Esophagus squamous epithelium (tissue), 5 donors: ENCODE measurements at places on chromosomes 13 and 19.

DNA sequence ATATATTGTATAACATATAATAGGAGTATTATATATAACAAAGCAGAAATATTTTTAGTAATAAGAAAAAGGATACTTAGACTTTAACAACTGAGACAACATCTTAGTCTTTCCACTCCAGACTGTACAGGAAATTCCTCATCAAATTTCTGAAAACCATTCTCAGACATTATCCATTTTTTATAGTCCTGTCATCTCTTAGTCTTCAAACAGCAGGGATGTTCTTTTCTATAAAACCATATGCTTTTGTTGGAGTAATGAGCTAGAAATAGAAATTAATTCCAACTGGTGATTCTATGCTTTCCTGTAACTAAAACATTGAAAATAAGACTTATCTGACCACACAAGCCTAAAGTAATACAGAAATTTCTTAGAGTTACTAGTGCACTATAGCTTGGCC lies 82.2 kb upstream of the CSNK1A1L start:
- DNase-seq: no peak

GRCh38 chr13:80552851-80553440 lies 212.0 kb upstream of the SPRY2 start:
- DNase-seq: no peak

- no peak for DNase-seq
Observed at GRCh38 chr13:25872481-25873241, 179.2 kb downstream of the SHISA2 start.

- DNase-seq: no peak
Observed at GRCh38 chr13:75154331-75154730, 327.6 kb downstream of the TBC1D4 start.

- DNase-seq: no peak
Observed at GRCh38 chr19:15935167-15935702, 906 bp upstream of the CYP4F11 start.

- DNase-seq: no peak
Observed at GRCh38 chr19:40836754-40837429, 13.4 kb downstream of the CYP2A6 start.

GRCh38 chr13:49022472-49023144 lies 46.9 kb downstream of the FNDC3A start:
- no peak for DNase-seq

DNA sequence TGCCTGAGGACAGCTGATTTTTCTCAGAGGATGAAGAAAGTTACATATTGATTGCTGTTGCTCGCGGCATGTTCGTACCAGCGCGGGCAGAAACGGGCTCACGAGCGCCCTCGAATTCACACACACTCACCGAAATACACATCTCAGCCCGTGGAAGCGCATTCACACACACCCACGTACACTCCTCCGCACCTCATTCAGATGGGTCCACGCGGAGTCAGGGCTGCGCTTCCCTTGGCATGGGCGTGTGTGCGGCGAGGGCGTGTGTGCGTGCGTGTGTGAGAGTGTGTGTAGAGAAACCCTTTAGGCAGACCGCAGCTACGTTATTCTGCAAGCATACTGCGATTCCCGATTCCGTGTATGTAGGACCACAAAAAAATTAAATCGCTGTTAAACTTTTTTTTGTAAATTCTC lies 2.1 kb upstream of the PCDH17 start:
- DNase-seq: no peak

GRCh38 chr13:76925115-76925514 lies 23.2 kb upstream of the ACOD1 start:
- DNase-seq: no peak

DNA sequence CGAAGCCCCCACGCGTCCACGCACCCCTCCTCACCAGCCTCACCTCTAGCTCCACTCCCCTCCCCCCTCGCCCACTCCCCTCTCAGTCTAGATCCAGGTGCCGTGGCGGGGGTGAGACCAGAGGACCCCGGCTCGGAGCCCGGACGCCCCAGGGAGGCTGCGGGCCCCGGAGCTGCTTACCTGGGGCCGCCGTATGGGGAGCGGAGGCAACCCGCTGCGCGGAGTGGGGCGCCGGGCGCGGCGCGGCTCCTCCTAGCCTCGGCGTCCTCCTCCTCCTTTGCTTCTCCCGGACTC lies 353 bp downstream of the ENOX1 start:
- no peak for DNase-seq

DNA sequence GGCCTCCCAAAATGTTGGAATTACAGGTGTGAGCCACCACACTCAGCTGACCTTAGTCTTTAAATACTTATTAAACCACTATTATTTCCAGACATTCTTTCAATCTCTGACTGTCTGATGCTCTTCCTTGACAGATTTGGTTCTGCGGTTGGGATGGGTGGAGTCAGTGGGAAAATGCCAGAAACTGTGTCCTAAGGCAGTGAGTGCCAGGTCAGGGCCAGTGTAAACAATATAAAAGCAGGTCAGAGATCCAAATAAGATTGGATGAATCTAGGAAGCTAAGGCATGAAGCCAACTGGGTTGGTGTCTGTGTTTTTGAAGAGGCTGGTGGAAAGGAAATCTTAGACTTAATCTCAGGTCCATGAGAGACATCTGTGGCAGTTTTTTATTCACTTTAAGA lies 74.7 kb downstream of the KLF5 start:
- DNase-seq: no peak

- no peak for DNase-seq
Observed at GRCh38 chr13:22399801-22400420, 729.0 kb downstream of the FGF9 start.

DNA sequence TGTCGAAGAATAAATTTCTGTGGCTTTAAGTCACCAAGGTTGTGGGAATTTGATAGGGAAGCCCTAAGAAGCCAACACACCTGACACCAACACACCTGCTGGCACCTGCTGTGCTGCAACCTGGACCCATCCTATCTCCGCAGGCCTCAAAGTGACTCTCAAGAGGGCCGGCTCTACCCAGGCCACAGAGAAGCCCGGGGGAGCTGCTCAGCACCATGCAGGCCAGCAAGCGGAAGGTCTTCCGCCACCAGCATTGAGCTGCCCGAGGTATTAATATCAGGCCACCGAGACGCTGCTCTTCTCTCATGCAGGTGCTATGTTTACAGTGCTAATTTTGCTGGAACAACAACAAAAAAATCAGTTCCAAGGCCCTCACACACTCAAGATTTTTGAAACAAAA lies 32.2 kb upstream of the CD33 start:
- DNase-seq: no peak

GRCh38 chr13:113654591-113655345 lies 3.2 kb downstream of the ATP4B start:
- no peak for DNase-seq

GRCh38 chr19:54616821-54617560 lies 13.3 kb upstream of the LILRB1 start:
- no peak for DNase-seq

DNA sequence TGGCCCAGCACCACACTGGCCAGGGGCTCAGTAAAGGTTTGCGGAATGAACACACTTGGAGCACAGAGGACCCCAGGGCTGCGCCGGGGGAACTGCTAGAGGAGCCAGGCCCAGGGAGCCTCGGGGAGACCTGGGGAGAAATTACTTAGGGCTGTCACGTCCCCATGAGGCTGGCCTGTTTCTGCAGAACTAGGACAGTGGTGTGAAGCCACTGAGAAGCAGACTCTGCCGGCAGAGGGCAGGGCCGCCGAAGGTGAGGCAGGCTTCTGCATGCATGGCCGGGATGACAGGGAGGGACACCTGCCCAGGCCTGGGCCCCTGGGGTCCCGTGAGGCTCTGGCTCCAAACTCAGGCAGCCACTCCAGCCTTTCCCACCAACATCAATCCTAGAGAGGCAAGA lies 26.4 kb downstream of the ELAVL1 start:
- DNase-seq: no peak
